ENCODE measurements at places on chromosomes 5 and 9.
A peak's percentile ranks its signal among the peaks of the same experiment; 100 is the strongest.

GRCh38 chr9:129138476-129139232 is 27.4 kb downstream of the PTPA start:
- DNase-seq: no peak

GRCh38 chr5:150781706-150782614 is 3.4 kb downstream of the SMIM3 start:
- DNase-seq: no peak

DNA sequence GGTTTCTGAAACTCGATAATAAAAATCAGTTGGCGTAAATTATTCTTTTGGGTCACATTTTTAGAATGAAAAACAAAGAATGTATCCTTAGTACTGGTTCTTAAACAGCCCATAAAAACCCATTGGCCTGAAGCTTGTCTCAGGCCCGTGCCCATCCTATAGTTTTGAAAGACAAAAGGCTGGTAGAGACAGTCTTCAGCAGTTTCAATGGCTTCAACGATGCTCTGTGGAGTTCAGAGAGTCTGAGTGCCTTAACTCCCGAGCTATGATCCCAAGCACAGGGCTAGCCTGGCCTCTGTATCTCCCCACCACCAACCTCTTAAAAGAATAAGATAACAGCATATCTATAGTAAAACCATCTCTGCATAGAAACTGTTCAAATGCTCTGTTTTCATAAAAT is 595.0 kb downstream of the CDH12 start:
- no peak for DNase-seq

GRCh38 chr5:95590880-95591279 is 29.0 kb upstream of the GPR150 start:
- no peak for DNase-seq

DNA sequence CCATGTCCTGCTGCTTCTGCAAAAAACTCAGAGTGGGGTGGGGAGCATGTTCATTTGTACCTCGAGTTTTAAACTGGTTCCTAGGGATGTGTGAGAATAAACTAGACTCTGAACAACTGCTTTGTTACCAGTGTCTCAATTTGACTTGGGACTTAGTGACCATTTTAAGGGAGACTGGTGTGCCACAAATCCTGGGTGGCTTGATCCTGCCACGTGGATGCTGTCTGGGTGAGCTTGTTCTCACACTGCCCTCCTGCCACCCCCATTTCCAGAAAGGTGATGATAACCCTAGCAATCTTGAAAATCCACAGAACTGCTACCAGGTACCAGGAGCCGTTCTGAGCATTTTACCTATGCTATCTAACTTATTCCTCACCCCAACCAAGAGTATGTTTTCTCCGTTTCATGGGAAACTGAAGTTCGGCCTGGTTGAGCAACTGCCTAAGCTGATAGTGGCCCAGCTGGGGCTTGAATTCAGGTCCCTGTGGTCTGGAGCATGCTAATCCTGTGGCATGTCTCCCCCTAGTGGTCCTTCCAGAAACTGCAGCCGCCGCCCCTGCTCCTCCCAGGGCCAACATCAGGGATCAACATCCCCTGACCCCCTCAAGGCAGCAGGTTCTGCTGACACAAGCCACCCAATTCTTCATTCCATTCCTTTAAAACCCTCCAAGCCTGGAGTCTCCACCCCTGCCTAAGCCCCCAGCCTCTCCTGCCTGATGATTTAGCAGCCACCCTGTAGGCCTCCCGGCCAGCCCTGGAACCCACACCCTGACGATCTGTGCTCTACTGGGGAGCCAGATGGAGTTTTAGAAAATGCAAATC is 2.8 kb downstream of the IL3 start:
- DNase-seq: peak; percentile 11

Data from NCI-H1105 treated with DMSO at 0.1 percent for 48 hours (cell line).